ENCODE measurements at places on chromosomes 12 and 14.

DNA sequence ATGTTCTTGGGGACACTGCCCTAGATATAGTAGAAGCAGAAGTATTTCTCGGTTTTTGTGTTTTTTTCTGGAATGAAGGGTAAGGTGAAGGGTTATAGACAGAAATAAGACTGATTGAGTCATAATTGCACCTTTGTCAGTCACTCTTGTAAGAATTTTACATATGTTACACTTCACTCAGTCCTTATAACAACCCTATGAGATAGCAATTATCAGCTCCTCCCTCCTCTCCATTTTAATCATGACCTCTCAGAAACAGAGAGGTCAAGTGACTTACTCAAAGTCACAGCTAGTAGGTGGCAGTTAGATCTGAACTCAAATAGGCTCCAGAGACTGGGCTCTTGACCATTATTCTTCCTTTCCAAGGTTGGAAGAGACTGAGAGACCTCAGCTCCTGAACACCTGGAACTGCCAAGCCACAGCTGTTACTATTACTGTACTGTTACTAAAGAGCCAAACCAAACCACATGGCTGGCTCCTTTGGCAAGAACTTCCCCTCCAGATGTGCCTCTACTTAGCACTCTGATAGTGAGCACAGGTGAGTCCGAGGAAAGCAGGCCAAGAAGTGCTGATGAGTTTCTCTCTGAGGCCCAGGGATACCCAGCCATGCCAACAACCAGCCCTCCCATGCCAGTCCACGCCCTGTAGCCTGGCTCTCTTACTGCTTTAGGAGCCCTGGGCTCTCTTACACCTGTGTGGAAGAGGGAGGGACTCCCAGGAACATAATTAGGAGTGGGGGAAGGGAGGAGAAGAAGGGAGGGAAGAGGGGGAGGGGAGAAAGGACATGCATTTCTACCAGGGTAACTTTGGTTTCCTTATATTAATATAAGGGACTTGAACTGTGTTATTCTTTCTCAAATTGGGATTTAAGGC is 121.3 kb downstream of the CRADD start:
- DNase-seq, result no peak

GRCh38 chr14:52801014-52801712 is 9.8 kb upstream of the GNPNAT1 start:
- DNase-seq, result no peak

- no peak for DNase-seq
Observed at GRCh38 chr12:18467620-18468245, 206.4 kb downstream of the PIK3C2G start.

DNA sequence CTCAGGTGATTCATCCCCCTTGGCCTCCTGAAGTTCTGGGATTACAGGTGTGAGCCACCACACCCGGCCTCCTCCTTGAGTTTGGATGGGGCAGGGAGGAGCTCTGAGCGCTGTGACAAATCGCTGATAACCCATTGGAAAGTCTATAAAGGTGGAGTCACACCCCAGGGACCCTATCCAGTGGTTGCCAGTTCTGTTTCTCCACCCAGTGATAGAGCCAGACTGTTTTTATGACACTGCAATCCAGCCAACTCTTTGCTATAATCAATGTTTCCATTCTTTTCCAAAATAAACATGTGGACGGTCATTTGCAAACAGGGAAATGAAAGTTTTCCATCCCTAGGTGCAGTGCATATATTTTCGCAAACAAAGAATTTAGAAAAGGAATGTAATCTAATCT is 142.0 kb upstream of the PELI2 start:
- no peak for DNase-seq

DNA sequence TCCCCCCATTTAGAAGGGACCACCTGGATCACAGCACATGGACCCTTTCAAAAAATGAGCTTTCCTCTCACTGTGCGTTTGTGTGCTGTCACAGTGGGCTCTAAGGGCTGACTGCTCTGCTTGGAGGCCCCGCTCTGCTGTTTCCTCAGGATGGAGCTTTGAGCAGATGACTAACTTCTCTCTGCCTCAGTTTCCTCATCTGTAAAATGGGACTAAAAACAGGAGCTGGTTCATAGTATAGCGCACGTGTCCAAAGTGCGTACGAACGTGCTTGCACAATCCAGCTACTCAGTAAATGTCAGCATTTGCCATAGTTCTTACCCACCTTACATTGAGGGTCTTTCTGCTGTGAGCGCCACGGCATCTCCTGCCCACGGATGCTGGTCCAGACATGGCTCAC is 12.7 kb upstream of the DNAH10 start:
- DNase-seq, result no peak

DNA sequence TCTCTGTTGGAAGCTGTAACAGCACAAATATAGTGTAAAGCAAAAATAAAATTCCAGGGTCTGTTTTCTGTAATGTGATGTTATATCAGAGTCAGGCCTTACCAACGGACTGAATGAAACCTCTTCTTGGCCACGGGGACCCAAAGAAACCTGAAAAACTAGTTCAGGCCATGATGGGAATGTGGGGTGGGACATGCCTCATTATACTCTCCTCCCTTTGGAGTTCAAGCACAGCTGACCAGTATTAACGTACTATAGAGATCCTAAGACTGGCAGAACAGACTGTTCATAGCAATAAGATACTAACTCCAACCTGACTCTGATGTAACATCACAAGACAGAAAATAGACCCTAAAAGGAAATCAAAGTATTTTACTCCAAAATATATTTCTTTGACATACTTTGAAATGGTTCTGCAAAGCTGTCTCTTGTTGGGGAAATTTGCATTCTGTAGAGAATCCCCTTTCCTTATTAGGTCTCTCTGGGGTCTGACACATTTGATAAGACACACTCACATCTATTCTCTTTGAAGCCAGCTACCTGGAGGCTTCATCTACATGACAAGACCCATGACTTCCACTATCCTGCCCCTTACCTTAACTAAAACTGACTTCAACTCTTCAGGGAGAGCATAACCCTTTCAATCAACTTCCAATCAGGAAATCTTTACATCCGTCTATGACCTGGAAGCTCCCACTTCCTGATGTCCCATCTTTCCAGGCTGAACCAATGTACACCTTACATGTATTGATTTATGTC is 444.6 kb downstream of the SOX5 start:
- DNase-seq, result no peak

GRCh38 chr12:30874455-30875321 is 51.9 kb upstream of the TSPAN11 start:
- no peak for DNase-seq

GRCh38 chr12:69916544-69917235 is 91.7 kb downstream of the MYRFL start:
- no peak for DNase-seq

DNA sequence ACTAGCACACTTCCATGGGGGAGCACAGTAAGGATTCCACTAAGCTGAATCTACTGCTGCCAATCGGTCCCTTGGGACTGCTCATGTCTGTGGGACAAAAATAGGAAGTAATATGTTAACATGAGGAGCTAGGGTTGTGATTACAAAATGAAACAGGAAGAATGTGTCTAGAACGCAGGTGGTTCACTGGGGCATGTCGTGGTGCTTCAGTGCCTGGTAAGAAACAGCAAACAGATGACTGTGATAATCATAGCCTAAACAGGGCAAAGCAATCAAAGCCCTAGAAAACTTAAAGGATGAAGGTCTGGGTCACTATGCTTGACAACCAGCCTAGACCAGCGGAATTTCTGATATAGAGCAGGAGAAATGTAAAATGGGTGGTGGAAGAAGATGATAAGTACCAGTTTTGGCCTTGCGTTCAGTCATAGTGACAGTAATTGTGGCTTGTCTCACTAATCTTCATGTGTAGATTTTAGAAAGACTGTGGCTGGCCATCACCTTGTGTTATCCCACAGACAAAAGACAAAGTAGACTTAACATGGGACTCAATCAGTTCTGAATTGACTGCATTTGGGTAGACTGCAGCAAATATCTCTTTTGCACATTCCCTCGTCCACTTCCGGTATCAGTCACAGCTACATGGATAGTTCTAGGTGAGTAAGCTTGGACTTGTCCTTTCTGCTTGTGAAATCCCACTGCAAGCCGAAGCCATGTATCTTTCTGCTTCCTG is 51.4 kb downstream of the WASHC3 start:
- no peak for DNase-seq

GRCh38 chr14:32211068-32211404 is 8.0 kb upstream of the RNU6-8 start:
- no peak for DNase-seq

DNA sequence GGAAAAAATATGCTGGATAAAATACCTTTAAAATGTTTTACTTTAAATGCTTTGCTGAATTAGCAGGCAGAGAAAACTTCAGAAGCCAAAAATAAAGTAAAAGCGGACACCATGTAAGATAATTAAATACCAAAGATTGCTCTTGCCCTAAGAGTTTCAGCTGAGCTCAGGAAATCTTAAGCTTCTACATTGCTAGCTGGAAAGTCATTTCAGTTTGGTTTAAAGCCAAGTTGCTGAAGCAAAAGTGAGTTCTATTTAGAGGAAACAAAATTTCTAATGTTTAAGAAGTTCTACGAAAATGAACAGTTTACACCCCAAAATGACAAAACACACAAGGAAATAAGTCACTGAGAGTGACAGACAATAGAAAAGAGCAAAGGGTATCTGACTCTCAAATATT is 310.0 kb downstream of the ADAMTS20 start:
- no peak for DNase-seq

DNA sequence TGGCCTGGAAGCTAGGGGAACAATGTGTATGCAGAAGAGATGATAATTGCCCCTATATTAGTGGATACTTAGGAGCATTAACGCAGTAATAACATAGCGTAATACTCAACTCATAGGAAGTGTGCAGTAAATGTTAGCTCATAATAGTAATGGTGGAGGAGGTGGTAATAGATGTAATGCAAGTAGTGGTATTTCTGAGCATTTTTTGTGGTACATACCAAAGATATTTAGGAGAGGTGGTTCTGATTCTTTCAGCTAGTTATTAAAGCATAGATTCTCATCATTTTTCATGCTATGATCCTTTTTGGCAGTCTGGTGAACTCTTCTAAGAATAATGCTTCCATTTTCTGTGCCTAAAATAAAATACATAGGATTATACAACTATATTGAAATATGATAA is 233.1 kb downstream of the PTPRO start:
- no peak for DNase-seq

GRCh38 chr12:79143803-79144202 is 279.2 kb downstream of the SYT1 start:
- no peak for DNase-seq

- DNase-seq, result no peak
Observed at GRCh38 chr12:98741556-98742265, 96.6 kb downstream of the APAF1 start.

DNA sequence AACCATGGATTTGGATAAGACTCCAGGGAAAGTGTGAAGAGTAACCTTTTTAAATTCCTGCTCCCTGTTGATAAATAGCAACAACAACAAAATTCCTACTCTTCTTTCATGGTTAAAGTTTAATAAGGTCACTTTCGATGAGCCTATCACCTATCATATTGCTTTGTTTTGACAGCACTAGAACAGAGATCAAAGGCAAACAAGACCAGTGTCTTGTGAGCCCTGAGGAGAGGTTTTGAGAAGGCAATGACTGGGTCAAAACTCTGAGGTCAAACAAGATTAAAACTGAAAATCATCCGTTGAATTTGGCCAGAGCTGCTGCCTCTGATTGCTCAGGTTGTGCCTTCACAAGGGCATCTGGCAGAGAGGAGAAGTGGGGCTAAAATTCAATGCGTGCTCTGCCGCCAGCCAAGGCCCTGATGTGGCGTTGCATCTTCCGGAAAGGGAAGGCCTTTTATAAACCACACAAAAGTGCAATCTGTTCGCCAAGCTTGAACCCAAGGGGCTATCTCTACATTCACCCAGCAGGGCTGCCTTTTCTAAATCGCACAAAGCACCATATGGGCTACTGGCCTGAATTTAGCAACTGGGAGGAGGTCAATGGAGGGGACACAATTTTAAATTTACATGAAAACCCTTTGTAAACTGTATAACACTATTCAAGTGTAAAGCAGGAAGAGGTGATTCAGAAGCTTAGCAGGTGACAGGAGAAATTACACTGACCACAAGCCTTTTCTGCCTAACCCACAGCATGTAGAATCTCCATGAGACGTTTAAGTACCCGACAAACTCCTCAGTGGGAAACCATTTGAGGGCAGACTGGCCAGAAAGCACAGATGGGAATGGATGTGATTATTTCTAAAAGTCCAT is 140.8 kb downstream of the DAD1 start:
- DNase-seq, result no peak

- no peak for DNase-seq
Observed at GRCh38 chr14:75833326-75834020, 148.3 kb downstream of the TGFB3 start.

GRCh38 chr12:46373301-46374296 is 1.0 kb upstream of the SLC38A2 start:
- DNase-seq, result no peak

GRCh38 chr12:3231399-3231876 is 154.3 kb downstream of the TSPAN9 start:
- DNase-seq, result no peak

DNA sequence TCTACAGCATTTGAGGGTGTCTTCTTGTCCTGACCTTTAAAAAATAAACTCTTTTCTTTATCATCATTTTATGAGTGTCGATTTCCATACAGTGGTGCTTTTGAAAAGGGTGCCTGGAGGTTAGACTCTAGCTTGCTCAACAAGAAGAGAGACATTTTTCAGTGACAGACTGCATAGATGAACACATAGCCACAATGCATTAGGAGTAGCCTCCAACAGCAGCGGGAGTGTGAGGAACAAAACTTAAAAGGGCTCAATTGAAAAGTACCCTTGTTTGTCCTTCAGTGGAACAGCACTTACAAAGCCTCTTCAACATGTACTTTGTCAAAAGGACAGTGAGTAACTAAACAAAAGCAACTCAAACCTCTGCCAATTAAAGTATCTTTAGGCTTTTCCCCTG is 119.3 kb downstream of the SOX5 start:
- no peak for DNase-seq

GRCh38 chr14:67784244-67784823 is 32.1 kb downstream of the ZFYVE26 start:
- no peak for DNase-seq

- no peak for DNase-seq
Observed at GRCh38 chr14:68714991-68715924, 77.6 kb downstream of the ZFP36L1 start.

GRCh38 chr12:131832321-131833231 is 4.4 kb downstream of the MMP17 start:
- DNase-seq, result no peak

- DNase-seq, result no peak
Observed at GRCh38 chr12:5432011-5432400, at the start of gene NTF3. Gene NTF3 (plus strand): TSS chr12:5432108. CDS start chr12:5432325, 217 bp downstream.

DNA sequence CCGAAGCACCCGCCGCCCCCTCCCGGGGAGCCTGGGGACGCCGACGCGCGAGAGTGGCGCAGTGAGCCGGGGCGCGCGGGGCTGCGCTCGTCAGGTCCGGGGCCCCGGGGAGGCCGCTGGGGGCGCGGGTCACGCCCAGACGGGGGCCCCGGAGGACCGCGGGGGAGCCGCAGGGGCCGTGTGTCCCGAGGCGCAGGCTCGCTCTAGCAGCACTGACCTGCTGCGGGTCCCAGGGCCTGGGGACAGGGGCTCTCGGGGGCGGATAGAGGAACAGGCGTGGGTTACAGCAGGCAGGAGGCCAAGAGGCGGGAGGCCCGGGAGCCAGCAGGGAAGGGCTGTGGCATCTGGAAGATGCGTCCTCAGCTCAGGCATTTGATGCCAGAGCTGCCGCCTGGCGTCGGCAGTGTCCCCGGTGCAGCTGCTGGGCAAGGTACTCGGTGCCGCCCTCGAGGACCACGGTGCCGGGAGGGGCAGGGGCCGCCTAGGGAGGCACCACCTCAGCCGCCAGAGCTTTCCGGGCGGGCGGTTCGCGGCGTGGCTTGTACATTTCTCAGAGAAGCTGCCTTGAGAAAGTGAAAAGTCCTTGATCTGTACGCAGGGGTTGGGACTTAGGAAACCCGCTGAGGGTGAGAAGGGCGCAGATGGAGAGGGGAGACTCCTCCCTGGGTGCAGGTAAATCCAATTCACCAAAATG is 1.2 kb downstream of the WNT5B start:
- DNase-seq, result no peak

Data from stimulated activated CD4-positive, alpha-beta T cell treated with anti-CD3 and anti-CD28 coated beads, TNF-alpha, amount 100 ng/mL, for 1 hour (primary cell).